ENCODE measurements at places on chromosomes 3 and 15.

- H3K27ac ChIP-seq, result no peak overlapping the region
- DNase-seq, result no peak
- no peak overlapping the region for H3K4me3 ChIP-seq
- H3K4me1 ChIP-seq, result peaks cover 9% of the 10 kb centered on the region
- H3K27me3 ChIP-seq, result peaks cover 30% of the 10 kb centered on the region
- H3K36me3 ChIP-seq, result no peaks in the 10 kb centered on the region
Measured at GRCh38 chr3:118000219-118000618, 1034.4 kb downstream of the IGSF11 start.

- peak overlapping the region; percentile 35 for H3K4me3 ChIP-seq
- no peaks in the 10 kb centered on the region for H3K36me3 ChIP-seq
- peaks cover 44% of the 10 kb centered on the region for H3K27me3 ChIP-seq
- H3K27ac ChIP-seq, result peak overlapping the region; percentile 96
Measured at GRCh38 chr3:194323785-194324735, 27.1 kb downstream of the CPN2 start.

DNA sequence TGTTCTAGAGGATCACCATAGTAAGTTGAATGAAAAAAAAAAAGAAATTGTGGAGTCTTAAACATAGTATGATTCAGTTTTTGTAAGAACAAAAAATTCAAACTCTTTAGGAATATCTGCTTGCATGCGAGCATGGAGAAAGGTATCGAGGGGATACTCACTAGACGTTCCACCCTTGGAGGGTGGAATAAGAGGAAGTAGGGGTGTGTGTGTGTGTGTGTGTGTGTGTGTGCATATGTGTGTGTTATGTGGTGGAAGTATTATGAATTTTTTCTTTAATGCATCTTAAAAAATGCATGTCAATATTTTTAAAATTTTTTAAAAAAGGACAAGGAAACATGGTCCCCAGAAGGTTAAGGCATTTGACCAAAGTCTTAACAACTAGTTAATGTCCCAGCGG, 26.5 kb upstream of the SIAH2 start:
- H3K27me3 ChIP-seq, result no peaks in the 10 kb centered on the region
- H3K4me1 ChIP-seq, result no peaks in the 10 kb centered on the region
- no peak overlapping the region for H3K4me3 ChIP-seq
- no peak overlapping the region for H3K27ac ChIP-seq
- no peaks in the 10 kb centered on the region for H3K36me3 ChIP-seq
- DNase-seq, result no peak

DNA sequence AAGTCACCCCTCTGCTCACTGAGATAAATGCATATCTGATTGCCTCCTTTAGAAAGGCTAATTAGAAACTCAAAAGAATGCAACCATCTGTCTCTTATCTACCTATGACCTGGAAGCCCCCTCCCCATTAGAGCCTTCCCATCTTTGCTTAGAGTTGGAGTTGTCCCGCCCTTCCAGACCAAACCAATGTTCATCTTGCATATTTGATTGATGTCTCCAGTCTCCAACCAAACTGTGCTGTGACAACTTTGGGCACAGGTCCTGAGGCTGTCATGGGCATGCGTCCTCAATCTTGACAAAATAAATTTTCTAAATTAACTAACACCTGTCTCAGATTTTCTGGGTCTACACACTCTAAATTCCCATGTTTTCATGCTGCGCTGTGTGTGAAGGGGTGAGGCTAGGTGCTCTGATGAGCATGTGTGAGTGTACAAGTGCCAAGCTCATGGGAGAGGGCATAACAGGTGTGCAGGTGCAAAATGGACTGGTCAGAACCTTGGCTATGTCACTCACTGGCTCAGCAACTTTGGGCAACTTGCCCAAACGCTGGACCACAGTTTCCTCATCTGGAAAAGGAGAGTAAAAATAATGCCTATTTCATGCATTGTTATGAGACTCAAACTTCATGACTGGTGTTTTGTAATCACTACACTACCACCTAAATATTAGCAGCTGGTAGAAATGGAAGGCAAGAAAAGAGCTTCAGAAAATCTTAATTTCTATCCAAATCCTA, 7.2 kb downstream of the DAPK2 start:
- H3K36me3 ChIP-seq, result peaks cover 30% of the 10 kb centered on the region
- no peak overlapping the region for H3K4me3 ChIP-seq
- DNase-seq, result no peak
- peaks cover 22% of the 10 kb centered on the region for H3K4me1 ChIP-seq

DNA sequence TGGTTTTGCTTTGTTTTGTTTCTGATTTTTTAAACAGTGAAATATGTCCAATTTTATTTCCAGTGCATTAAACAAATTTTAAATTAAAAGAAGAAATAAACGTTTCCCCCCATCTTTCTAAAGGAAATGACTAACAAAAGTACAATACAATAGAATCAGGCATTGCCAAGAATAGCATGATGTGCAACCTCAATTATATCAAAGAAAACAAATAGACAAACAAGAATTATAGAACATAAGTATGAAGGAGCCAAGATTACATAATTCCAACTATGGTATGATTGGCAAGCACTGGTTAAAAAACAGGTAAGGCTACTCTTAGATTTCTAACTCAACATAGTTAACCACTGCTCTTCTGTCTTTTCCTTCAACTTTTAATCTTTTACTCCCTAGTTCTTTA, 26.4 kb downstream of the TIGIT start:
- DNase-seq, result no peak
- H3K4me3 ChIP-seq, result no peak overlapping the region
- no peaks in the 10 kb centered on the region for H3K4me1 ChIP-seq
- H3K27me3 ChIP-seq, result no peaks in the 10 kb centered on the region

DNA sequence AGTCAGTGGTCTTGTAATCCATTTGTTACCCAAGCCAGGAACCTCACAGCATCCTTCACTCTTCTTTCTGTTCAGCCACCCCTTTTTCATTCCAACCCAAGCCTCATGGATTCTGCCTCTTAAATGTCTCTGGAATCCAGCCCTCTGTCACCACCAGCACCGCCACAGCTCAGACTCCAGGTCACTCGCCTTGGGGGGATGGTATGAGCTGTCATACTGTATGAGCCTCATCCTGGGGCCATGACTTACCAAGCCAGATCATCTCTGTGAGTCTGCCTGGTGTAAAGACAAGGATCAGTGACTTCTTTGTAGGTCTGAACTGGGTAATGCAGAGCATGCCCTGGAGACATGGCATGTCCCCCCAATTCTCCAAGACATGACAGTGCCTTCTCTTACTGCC, 79.6 kb downstream of the PGPEP1L start:
- H3K36me3 ChIP-seq, result peaks cover 23% of the 10 kb centered on the region
- H3K4me3 ChIP-seq, result no peak overlapping the region
- H3K4me1 ChIP-seq, result peaks cover 35% of the 10 kb centered on the region

Measured in heart right ventricle (tissue), 16 donors.